M059J (cell line): ENCODE measurements at places on chromosomes 13 and 19. TPM values are rescaled to one million over a fixed set of nuclear protein-coding genes. Genes with fewer than 3 reads are reported as not detected.

- no peak for DNase-seq
Measured at GRCh38 chr19:49458567-49458903, 5.5 kb downstream of the ALDH16A1 start.

The ZFP14 gene
- total RNA-seq = 1.5 and 2.1 TPM in 2 replicates

- DNase-seq = peak; percentile 76
Measured at GRCh38 chr13:50401721-50402465, 386.6 kb downstream of the KCNRG start.

The KLK12 gene
- not detected in 2 replicates for total RNA-seq

DNA sequence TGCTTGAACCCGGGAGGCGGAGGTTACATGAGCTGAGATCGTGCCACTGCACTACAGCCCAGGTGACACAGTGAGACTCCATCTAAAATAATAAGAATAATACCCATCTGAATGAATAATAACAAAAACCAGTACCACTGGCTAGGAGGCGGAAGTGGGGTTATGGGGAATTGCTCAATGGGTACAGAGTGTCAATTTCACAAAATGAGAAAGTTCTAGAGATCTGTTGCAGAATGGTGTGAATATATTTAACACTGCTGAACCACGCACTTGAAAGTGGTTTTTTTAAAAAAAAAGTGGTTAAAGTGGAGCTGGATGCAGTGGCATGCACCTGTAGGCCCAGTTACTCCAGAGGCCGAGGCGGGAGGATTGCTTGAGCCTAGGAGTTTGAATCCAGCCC is 18.5 kb downstream of the KLF2 start:
- no peak for DNase-seq

- DNase-seq = no peak
Measured at GRCh38 chr13:39577838-39578491, 25.0 kb downstream of the LHFPL6 start.

GRCh38 chr13:75025956-75026355 is 456.0 kb downstream of the TBC1D4 start:
- DNase-seq = no peak

The IL12RB1 gene
- total RNA-seq = 2.3 and 3.8 TPM in 2 replicates

GRCh38 chr13:29465741-29466293 is 129.7 kb downstream of the SLC7A1 start:
- DNase-seq = peak; percentile 72

DNA sequence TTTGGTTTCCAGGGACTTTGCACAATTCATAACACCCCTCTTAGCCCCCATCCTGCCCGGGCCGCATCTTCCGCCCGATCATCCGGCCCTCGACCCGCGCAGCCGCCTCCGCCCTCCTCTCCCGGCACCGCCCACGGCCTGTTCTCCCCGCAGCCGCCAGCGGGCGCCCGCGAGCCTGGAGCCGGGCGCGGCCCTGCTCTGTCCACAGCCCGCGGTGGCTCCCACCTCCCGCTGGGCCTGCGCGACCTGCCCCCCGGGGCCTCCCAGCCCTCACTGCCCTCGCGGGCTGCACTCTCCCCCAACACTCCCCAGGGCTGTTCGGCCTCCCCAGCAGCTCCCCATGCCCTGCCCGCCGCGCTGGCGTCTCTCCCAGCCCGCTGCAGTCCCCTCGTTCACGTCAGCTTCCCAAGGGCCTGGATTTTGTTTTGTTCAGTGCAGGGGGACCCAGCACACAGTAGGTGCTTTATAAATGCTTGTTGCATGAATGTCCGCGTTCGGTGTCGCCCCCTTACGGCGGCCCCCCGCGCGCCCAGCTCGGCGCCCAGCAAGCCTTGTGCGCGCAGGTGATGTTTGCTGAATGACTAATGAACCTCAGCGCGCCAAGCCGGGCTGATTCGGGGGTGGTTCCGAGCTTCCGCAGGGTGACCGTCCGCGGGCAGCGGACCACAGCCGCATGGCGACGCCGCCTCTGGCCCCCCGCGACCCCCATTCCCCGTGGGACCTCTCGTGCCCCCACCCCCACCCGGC is 4.6 kb upstream of the APC2 start:
- peak; percentile 54 for DNase-seq

The ZNF283 gene
- 4.2 and 5.6 TPM in 2 replicates for total RNA-seq

GRCh38 chr19:46160233-46160775 is 12.3 kb downstream of the IGFL2 start:
- DNase-seq = no peak
